Amygdala (tissue), 56 donors: ENCODE measurements at places on chromosomes 4 and X.

DNA sequence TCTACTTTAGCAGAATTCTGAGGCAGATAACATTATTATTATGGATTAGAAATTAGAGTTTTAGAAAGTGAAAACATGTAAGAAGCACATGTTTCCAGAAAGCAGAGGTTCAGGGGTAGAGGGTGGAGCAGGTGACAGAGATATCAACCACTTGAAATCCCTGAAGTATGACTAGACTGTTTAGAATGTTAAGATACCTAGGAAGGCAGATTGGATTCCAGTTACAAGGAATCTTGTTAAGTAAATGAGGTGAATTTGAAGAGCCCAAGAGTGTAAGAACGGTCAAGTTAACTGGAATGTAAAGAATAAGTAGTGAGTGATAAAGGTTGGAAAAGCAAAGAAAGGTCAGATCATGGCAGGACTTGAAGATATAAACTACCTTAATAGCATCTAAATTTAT is 37.6 kb downstream of the ARSJ start:
- no peak for DNase-seq

GRCh38 chr4:121676345-121677075 is 20.3 kb downstream of the ANXA5 start:
- no peak for DNase-seq

- no peak for DNase-seq
These were observed 55.6 kb downstream of the RTL9 start for GRCh38 chrX:110414273-110414672.

GRCh38 chrX:108068121-108068520 is 23.2 kb downstream of the PSMD10 start:
- DNase-seq = no peak

- no peak for DNase-seq
These were observed 60.5 kb upstream of the PGRMC2 start for GRCh38 chr4:128347930-128348660.

GRCh38 chr4:102627831-102628523 is 126.8 kb downstream of the NFKB1 start:
- no peak for DNase-seq

DNA sequence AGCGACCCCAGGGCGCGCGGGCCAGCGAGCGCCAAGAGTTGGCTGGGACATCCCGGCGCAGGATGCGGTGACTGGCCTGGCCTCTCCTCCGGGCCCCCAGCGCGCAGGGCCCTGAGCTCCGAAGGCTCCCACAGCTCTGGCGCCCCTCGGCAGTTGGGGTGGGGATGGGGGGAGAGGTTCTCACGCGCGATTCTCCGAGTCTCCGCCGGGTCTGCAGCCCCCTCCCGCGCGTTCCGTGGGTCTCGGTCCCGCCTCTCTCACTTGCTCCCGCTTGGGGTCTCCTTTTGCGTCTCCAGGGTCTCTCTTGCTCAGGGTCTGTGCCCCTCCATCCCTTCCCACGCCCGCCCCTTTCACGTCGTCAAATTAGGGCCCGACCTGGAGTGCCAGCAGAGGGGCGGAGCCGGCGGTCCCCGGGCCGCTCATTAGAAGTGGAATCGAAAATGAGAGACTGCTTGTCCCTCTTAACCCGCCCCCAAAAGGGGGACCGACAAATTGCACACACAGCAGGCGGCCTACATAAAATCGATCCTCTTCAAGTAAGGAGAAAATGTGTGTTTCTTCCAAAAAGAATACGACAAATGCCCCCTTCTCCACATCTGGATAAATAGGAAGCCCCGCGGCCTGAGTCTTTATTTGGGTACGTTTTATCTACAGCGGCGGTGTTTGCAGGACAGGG is 877 bp upstream of the NKX1-1 start:
- no peak for DNase-seq

GRCh38 chrX:67724359-67725110 is 180.7 kb downstream of the AR start:
- DNase-seq = no peak

DNA sequence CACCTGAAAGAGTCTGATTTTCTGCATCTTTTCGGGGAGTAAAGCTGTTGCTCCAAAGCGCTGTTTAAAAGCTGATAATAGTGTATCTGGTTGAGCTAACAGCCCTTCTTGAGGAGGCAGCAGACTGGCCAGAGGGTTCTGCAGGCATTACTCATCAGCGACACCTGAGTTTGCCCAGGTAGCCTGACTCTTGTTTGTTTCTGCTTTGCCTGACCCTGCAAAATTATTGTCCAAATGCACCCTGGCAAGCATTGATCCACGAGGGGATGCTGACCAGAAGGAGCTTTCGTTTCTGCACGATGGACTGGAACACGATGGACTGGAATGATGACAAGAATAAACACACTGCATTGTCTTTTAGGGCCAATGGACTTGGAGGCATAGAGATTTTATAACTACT is 6.2 kb downstream of the CD99 start:
- no peak for DNase-seq

DNA sequence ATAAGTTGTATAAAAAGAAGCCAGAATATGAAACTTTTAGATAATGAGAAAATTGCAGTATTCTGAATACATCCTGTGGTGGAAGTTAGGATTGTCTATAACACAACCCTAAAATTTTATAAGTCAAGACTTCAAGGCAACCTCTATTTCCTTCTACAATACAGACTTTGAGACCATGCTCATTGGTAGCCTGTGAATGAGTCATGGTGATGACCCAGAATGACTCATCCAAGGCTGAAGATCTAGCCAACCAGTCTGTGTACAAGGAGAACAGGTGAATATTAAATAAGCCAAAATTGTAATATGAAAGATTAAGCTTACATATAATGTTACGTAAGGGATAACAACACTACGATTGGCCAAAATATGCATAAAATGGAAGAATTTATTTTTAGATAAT is 475.9 kb upstream of the GALNT7 start:
- no peak for DNase-seq

DNA sequence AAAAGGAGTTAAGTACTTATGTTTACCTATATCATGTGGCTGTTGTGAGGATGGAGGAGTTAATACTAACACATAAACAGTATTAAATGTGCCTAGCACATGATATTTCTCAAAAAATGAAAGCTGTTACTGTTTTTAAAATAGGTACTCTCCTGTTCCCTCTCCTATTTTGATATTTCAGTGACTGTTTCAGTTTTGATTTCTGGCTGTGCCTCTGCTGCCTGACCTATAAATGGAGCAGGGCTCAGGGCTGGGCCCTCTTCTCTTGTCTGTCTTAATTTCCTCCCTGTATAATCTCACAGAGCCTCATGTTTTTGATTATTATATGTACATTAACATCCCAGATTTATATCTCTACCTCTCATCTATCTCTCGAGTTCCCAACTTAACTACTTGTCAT is 93.3 kb downstream of the UGT8 start:
- DNase-seq = no peak

DNA sequence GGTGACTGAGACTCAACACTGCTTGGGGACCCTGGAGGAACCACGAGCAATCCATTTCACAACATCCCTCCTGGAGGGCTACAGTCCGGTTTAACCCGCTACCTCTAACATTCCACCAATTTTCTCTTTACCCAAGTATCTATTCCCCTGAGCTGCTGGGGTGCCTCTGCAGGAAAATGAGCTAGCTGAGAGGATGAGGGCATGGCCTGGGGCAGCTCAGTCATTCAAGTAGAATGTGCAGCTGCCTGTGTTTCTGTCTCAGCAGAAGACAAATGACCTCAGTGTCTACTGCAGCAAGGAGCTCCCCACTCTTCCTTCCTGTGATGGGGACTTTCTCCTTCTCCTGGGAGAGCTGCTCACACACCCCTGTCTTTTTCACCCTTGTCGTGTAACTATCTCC is 120.8 kb downstream of the ZNF518B start:
- no peak for DNase-seq

DNA sequence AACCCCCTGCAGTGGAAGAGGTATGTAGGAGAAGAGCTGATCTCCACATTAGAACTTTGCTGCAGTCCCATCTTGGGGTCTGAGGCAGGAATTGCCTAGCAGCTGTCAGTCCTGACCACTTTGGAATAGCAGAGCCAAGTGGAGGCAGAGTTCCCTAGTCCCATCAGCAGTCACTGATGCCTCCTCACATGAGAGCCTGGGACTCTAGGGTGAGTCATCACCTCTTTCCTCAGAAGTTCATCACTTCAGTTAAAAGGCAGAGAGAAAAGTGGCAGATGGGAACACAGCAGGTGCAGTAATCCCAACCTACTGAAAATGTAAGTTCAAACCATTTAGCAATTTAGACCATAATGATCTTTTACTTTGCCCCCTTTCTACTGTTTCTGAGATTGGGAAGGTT is 73.9 kb upstream of the MED14 start:
- DNase-seq = no peak

DNA sequence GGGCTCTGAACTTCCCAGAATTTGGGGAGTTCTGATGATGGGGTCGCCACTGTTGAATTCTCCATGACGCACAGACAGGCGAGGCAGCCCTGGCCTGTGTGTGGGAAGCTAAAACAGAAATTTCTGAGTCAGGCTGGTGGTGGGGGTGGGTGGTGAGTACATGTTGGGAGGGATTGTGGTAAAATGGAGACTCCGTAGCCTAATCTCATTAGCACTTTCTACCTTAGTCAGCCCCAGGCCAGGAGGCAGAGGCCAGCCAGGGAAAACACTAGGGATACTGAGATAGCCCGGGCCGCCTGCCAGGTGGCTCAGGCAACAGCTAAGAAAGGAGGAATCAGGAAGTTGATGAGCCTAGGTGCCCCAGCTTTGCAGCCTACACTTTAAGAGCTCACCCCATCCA is 39.3 kb upstream of the NHSL2 start:
- no peak for DNase-seq

- DNase-seq = no peak
These were observed 823.8 kb downstream of the CCSER1 start for GRCh38 chr4:90951037-90951436.

- DNase-seq = no peak
These were observed 411.1 kb downstream of the TRIML1 start for GRCh38 chr4:188550296-188550695.

DNA sequence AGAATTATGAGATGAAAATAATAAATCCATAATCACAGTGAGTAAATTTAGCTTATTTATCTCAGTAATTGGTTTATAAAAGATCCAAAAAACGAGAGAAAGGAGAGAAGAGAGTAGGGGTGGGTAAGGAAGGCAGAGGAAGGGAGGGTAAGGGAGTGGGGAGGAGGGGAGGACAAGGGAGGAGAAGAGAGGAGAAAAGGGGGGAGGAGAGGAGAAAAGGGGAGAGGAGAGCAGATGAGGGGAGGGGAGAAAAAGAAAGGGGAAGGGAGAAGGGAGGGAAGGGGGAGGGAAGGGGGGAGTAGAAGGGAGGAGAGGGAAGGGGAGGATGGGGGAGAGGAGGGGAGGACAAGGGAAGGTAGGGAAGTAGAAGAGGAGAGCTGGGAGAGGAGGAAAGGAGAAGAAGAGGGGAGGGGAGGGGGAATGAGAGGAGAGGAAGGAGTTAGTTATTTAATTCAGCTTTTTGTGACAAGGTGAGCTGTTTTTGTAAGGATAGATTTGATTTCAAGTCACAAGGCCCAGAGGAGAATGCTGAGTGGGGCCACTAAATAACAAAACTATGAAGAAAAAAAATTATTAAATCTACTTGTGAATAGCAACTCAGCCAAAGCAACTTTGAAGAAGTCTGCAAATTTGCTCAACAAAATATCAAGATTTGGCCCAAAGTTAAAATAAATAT is 454.3 kb downstream of the ARAP2 start:
- no peak for DNase-seq

- no peak for DNase-seq
These were observed 347.2 kb upstream of the DDX53 start for GRCh38 chrX:22652596-22652995.

- DNase-seq = peak; percentile 63
These were observed at the start of gene ZNF718 for GRCh38 chr4:124275-125081. TSS of gene ZNF718 (plus strand) at chr4:124501. CDS start at chr4:124671, 170 bp downstream.

GRCh38 chr4:116180157-116180601 is 905.2 kb downstream of the TRAM1L1 start:
- no peak for DNase-seq

GRCh38 chr4:155565776-155566175 is 100.9 kb upstream of the GUCY1A1 start:
- no peak for DNase-seq

DNA sequence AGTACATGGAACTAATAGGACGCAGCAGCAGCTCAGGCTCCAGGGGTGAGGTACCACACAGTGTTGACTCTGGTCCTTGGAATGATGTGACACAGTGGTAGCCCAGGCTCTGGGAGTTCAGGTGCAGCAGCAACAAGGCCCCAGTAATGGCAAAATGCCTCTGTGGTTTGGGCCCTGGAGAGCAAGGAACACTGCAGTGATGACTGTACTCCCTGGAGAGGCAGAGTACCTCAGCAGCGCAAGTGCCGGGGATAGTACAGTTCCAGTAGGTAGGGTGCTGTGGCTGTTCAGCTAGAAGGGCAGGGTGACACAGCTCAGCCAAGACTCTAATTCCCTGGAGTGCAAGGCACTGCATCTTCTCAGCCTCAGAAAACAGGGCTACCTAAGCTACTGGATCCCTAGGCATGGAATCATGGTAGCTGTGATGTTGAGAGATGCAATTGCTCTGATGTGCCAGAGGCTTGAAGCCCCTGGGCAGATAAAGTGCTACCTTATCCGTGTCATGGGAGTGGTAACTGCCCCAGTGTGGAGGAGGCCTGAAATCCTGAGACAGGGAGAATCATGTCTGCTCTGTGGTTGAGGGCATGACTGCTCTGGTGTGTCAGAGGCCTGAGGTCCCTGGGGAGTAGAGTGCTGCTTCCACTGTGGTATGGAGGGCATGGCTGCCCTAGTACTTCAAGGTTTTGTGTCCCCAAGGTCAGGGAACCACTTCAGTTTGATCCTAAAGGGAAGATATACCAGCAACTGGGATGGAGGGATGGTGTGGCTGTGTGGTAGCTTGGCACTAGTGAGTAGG is 55.2 kb downstream of the AREG start:
- DNase-seq = no peak

DNA sequence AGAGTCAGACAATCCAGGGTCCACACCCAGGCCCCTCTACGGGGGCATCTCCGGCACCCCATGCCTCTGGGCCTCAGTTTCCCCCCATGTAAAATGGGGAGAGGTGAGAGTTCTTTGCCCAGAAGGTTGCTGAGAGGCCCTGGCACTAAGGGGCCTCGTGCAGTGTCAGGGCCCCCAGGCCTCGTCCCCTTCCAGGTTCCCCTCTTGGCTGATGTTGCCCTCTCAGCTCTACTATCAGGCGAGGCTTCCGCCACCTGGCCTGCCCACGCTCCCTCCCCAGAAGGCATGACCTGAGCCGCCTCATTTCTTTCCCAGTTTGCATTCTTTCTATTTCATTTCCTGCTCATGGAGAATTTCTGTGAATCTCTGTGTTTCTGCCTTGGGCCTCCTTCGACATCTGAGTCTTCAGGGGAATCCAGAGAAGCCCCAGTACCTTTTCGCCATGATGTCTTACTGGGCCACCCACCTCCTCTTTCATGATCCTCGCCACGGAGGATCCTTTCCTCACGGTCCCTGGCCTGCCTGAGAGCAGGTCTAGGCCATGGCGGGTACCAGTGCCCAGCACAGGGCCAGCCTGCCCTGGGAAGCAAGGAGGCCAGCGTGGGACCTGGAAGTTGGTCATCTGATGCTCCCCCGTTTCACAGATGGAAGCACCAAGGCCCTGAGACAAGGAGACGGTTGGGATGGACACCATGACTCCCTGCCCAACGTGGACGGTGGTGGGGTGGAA is 21.9 kb upstream of the MRFAP1 start:
- no peak for DNase-seq

- no peak for DNase-seq
These were observed 59.7 kb downstream of the FAM184B start for GRCh38 chr4:17721496-17722355.

GRCh38 chrX:46576458-46576857 is 2.9 kb downstream of the CHST7 start:
- DNase-seq = no peak
